Cortex of kidney (tissue), 1 donor: ENCODE measurements at places on chromosomes 16 and 17.

DNA sequence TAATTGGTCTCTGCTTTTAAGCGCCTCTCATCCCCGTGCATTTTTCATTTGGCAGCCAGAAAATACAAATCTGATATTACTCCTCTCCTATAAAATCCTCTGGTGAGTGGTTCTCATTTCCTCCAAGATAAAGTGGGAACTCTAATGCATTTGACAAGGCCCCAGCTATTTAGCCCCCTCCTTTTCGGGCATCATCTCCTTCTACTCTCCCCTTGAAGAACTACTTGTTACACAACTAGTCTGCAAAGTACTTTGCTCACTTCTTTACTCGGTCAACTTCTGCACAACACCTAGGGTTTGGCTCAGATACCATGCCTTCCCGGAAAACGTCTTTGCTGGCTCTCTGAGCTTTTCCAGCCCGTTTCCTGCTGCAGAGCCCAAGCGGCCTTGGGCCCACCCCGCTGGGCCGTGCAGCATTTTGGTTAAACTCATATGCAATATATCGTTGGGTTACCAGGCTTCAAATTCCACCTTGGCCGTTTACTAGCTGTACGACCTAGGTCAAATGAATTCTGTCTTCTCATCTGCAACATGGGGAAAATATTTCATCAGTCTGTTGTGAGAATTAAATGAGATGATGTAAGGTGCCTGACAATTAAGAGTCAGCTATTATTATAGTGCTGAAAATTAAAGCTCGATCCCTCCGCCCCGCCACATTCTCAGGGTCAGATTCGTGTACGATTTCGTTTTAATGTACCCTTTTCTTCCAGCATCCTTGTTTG lies 883 bp upstream of the TAF15 start:
- DNase-seq = no peak

GRCh38 chr17:27571563-27572352 lies 59.2 kb upstream of the LGALS9 start:
- no peak for DNase-seq

DNA sequence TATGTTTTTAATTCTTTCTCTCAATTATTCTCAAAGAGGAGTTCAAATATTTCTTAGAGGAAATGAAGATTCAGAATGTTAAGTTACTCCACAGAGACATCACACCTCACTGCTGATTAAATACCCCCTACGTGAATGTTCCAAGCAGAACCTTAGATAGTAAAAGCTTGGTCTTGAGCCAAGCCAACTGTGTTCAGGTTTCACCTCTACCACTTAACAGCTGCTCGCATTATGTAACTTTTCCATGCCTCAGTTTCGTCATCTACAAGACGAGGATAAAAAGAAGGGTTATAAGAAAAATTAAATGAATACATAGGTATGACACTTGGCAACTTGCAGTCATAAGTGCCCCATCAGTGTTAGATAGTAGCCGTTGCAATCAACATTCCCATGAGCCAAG lies 356.2 kb downstream of the RBFOX1 start:
- no peak for DNase-seq

DNA sequence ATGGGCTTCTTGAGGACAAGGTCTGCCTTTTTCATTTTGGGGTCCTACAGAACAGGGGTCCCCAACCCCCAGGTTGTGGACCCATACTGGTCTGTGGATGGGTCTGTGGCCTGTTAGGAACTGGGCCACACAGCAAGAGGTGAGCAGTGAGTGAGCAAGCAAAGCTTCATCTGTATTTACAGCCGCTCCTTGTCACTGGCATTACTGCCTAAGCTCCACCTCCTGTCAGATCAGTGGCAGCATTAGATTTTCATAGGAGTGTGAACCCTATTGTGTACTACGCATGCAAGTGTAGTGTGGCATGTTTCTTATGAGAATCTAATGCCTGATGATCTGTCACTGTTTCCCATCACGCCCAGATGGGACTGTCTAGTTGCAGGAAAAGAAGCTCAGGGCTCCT lies 33.9 kb downstream of the ERN1 start:
- no peak for DNase-seq

GRCh38 chr16:17309510-17309909 lies 161.2 kb downstream of the XYLT1 start:
- DNase-seq = no peak

DNA sequence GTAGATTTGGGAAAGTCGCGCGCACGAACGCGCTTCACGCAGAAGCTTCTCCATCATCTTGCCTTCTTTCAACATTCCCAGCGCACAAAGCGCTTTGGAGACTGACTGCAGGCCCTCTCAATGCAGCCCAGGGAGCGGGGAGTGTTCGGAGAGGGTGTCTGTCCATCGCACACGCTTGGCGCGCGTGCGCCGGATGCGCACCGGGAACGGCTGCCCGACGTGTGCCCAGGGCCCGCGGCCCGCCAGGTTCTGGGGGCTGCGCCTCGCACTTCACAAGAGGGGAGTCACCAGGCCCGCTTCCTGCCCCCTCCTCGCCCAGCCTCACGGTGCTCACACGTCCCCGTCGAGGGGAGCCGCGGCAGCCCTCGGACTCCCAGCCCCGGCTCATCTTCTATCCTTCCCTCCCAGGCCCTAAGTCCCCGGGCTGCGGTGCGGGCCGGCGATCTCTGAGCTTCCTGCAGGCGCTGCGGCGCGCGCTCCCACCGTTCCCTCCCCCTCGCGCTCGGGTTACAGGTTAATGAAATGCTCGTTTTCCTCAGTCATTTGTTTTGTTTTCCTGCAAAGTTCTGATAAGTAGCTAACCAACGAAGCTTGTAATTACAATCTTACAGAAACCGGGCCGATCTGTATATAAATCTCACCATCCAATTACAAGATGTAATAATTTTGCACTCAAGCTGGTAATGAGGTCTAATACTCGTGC lies 2.8 kb upstream of the IRX3 start:
- DNase-seq = no peak

GRCh38 chr16:67206129-67206837 lies 7.4 kb downstream of the ELMO3 start:
- DNase-seq = no peak

DNA sequence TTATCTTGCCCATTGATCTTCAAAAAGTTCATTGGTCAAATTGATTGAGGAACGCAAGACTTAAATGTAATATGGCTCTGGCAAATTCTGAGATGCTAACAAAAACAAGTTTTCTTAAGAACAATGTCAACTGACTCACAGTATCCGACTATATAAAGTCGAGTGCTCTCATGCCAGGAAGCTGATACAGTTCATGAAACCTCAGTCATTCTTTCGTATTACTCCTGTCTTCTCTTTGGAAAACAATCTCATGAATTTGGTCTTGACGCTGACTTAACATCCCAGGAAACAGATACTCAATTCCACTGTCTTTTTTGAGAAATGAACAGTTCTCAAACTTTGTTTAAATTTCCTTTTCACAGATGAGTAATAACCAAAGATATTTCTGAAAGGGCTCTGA lies 704.9 kb downstream of the MAF start:
- no peak for DNase-seq

GRCh38 chr17:74739227-74739831 lies 2.3 kb downstream of the RAB37 start:
- no peak for DNase-seq

DNA sequence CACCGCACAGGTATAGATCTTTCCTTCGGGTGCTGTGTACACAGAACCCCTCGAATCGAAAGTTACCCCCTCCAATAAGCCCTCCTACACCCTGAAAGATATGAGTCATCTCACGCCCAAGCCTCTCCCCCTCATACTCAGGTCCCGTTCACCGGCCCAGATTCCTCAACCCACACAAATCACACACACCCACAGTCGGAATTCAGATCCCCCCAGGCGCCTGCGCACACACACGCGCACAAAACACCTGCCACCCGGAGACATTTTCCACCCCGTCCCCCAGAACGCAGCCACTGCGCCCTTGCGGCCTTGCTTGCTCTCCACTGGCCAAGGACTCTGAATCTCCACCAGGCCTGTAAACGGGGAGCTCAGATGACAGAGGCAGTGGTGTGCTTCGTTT lies 4.9 kb downstream of the JPH3 start:
- DNase-seq = no peak

DNA sequence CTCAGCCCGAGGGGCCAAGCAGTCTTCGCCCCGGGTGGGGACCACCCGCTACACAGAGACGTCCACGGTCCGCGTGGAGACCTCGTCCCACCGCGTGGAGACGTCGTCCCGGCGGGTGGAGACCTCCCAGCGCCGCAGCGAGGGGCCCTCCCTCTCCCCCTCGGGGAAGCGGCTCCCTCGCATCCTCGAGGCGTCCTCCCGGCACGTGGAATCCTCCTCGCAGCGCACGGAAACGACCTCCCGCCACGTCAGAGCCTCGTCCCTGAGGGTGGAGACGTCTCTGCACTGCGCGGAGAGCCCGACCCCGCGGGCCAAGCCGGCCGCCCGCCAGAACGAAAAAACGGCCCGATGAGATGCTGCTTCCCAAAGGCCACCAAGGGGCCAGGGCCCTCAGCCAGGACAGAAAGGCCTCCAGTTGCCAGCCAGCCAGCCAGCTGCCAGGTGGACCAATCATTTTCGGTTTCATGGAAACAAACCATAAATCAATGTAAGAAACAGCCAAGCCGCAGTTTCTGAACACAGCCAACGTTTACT lies 424 bp downstream of the C17orf100 start:
- DNase-seq = no peak

- no peak for DNase-seq
Measured at GRCh38 chr16:59719121-59719520, 985.0 kb upstream of the GOT2 start.

DNA sequence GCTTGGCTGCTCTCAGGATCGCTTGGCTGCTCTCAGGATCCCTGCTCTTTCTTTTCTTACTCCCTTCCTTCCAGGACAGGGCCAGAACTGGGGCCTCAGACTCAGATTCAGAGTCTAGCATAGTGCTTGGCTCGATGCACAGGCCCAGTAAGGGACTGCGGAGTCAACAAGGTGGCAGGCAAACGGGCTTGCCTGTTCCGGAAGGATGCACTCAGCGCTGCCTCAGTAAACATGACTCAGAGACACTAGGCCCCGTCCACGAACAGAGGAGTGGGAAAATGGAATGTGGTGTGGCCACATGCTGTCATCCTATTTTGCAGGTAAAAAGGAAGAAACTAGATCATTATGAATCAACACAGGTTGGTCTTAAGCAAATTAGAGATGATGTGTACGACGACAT lies 9.8 kb downstream of the SPHK1 start:
- no peak for DNase-seq

- DNase-seq = no peak
Measured at GRCh38 chr17:57927048-57927723, 28.0 kb downstream of the CUEDC1 start.

DNA sequence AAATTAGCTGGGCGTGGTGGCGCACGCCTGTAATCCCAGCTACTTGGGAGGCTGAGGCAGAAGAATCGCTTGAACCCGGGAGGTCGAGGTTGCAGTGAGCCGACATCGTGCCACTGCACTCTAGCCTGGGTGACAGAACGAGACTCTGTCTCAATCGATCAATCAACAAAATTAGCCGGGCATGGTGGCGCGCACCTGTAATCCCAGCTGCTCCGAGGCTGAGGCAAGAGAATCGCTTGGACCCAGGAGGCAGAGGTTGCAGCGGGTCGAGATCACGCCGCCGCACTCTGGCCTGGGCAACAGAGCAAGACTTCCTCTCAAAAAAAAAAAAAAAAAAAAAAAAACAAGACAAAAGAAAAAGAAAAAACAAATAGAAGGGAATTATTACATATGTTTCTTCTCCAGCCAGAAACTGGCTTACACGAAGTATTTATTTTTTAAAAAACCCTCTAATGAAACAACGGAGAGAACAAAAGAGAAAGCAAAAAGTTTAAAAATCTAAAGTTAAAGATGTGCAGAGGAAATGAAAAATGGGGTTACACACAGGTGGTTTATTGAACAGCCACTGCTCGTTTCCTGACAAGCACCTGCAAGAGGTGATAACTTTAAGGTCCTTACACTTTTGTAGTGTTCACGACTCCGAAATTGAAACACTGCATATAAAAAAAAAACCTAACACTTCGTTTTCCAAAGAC lies 1.4 kb downstream of the SYNRG start:
- no peak for DNase-seq

- no peak for DNase-seq
Measured at GRCh38 chr17:77959126-77959925, 823 bp downstream of the TNRC6C start.

GRCh38 chr16:85296859-85297660 lies 184.8 kb upstream of the CIBAR2 start:
- DNase-seq = no peak

DNA sequence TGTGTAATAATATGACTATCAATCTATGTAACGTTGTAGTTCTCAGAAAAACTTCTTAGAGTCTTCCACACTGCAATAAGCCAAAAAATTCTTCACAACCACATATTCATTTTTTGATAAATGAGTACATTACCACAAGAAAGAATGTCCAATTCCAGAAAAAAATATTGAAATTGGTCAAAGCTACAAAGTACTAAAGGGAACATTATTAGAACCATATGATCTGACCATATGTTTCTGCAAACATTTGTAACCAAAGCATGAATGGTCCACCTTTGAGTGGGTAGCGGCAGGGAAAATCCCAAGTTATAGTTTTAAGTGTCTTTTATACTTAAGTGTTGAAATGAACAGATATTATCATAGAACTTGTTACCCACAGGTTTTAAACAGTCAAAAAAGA lies 71.7 kb upstream of the NACA2 start:
- no peak for DNase-seq

DNA sequence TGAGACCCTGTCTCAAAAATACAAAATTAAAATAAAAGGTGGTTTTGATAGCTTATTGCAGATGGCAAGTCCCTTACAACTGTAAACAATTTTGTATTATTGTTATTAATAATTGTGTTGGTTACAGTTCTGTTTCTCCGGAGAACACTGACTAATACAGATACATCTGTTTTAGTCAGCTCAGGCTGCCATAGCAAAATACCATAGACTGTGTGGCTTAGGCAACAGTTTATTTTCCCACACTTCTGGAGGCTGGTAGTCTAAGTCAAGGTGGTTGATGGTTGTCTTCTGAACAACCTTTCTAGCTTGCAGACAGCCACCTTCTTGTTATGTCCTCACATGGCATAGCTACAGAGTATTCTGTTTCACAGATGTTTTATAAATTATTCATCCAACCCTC lies 14.2 kb upstream of the IL21R start:
- DNase-seq = no peak

- no peak for DNase-seq
Measured at GRCh38 chr17:63949576-63950250, 17.6 kb upstream of the CD79B start.

GRCh38 chr16:53848277-53848942 lies 144.5 kb downstream of the FTO start:
- DNase-seq = no peak

- no peak for DNase-seq
Measured at GRCh38 chr17:11901931-11902330, 95.3 kb downstream of the ZNF18 start.

GRCh38 chr17:8375738-8376259 lies 705 bp downstream of the KRABD2 start:
- DNase-seq = no peak

- no peak for DNase-seq
Measured at GRCh38 chr17:79218825-79219200, 144.2 kb downstream of the ENGASE start.

GRCh38 chr17:63096426-63096825 lies 130.4 kb downstream of the TANC2 start:
- no peak for DNase-seq

- DNase-seq = no peak
Measured at GRCh38 chr16:4316108-4316863, 419 bp downstream of the GLIS2 start.
